Progenitor cell of endocrine pancreas (in vitro differentiated cells): ENCODE measurements at places on chromosomes 16 and 17.

GRCh38 chr16:11977376-11978041, 975 bp downstream of the SNX29 start:
- no peak for DNase-seq

DNA sequence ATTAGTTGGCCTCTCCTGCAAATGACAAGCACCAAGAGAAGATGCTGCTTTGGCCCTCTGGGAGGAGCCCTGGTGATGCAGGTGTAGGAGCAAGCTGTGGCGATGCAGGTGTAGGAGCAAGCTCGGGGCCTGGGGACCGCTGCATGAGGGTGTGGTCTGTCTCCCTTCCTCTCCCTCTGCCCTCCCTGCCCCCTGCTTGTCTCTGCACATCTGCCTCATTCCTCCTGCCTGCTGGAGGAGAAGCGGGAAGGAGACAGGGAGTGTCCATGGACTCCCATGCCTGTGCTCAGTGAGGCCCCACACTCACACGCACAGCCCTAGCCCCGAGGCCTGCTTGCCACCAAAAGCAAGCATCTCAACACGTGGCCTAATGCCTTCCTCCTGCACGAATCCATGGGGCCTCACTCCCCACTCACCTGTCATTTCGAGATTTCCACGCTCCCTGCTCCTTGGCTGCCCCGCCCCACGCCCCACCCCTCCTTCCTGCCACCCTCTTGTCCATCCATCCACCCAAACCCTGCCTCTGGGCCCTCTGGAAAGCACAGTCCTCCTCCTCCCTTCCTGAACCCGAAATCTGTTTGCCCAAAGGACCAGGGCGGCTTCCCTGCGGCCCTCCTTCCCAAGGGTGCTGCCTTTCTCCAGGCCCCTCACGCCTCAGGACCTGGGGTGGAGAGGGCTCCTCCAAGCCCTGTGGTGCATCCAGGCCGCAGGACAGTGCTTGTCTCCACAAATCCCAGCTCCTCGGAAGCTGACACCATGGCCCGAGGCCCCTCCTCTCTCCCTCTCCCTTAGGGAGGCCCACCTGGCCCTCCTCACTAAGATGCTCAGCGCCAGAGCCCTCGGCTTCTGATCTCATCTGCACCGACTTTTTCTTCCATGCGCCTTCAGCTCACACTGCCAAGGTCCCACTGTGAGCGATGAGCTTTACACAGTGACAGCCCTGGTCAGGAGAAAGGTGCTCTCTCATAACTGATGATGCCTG, 11.8 kb upstream of the ALDH3A1 start:
- no peak for DNase-seq

DNA sequence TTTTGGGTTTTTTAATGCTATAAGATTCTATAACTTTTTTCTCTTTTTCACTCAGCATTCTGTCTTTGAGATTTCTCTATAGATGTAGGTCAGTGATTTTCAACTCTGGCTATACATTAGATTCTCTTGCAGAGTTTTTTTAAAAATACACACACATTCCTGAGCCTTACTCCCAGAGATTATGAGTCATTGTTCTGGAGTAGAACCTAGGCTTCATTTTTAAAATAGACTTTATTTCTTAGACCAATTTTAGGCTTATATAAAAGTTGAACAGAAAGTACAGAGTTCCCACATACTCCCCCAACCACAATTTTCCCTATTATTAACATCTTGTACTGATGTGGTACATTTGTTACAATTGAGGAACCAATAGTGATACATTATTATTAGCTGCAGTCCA, 63.3 kb downstream of the CYB561 start:
- no peak for DNase-seq

DNA sequence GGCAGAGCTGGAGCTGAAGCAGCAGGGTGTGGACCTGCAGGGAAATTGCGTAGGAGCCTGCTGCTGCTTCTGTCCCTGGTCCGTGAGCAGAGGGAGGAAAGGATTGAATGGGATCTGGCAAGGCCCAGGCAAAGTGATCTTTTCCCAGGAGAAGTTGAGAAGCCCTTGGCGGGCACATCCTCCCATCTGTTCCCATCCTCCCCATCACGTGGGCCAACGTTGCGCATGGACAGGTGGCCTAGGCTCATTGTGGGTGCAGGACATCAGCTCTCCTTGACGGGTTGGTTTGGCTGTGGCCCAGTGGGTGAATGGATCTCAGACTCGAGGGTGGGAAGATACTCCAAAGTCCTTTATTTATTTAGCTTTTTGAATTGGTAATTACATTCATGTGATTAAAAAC, 29.4 kb upstream of the POLR3E start:
- no peak for DNase-seq

GRCh38 chr16:28904828-28905227, 20.2 kb downstream of the RABEP2 start:
- DNase-seq = no peak

GRCh38 chr17:58308985-58309917, 19.3 kb downstream of the TSPOAP1 start:
- peak; percentile 5 for DNase-seq

GRCh38 chr17:73184136-73184993, 8.5 kb upstream of the COG1 start:
- no peak for DNase-seq

DNA sequence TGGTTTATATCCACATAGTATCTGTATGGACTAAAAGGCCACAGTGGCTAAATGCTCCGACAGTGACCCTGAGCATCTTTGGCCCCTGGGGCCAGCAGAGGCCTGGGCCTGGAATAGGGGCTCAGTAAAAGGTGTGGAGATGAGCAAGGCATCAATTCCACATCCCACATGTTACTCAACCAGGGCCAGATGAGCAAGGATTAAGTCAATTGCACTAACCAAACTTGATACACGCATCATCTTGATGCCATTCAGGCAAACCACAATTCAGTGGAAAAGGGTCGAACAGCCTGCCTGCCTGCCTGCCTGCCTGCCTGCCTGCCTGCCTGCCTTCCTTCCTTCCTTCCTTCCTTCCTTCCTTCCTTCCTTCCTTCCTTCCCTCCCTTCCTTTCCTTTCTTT, 53.5 kb upstream of the DNAJA2 start:
- DNase-seq = no peak
